NCI-H1105 (cell line): ENCODE measurements at places on chromosomes 16 and 17.

DNA sequence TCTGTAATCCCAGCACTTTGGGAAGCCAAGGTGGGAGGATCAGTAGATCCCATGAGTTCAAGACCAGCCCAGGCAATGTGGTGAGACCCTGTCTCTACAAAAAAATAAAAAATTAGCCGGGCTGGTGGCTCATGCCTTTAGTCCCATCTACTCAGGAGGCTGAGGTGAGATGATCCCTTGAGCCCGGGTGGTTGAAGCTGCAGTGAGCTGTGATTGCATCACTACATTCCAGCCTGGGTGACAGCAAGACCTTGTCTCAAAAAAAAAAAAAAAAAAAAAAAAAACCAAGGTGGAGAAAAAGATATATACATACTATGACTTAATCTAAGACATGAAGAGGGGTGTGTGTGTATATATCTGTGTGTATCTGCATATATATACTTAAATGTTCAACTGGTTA is 26.7 kb downstream of the BBS2 start:
- DNase-seq = no peak

- no peak for DNase-seq
Observed at GRCh38 chr17:56499799-56500388, 93.6 kb upstream of the NOG start.

DNA sequence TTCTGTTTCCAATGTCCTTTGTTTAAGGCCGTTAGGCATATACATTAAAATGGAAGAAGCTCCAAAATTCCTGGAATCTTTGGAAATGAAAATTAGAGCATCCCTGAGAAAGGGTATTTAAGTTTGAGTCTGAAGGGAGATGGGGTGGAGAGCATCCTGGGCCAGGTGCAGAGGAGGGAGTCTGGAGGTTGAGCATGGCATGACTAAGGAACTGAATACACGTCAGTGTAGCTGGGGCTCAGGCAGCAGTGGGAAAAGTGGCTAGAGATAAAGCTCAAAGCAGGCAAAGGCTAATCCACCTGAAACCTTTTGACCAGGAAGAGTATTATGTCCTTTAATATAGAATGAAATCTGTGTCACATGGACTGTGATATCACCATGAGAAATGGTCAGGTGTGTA is 669.0 kb upstream of the RBFOX1 start:
- DNase-seq = no peak

DNA sequence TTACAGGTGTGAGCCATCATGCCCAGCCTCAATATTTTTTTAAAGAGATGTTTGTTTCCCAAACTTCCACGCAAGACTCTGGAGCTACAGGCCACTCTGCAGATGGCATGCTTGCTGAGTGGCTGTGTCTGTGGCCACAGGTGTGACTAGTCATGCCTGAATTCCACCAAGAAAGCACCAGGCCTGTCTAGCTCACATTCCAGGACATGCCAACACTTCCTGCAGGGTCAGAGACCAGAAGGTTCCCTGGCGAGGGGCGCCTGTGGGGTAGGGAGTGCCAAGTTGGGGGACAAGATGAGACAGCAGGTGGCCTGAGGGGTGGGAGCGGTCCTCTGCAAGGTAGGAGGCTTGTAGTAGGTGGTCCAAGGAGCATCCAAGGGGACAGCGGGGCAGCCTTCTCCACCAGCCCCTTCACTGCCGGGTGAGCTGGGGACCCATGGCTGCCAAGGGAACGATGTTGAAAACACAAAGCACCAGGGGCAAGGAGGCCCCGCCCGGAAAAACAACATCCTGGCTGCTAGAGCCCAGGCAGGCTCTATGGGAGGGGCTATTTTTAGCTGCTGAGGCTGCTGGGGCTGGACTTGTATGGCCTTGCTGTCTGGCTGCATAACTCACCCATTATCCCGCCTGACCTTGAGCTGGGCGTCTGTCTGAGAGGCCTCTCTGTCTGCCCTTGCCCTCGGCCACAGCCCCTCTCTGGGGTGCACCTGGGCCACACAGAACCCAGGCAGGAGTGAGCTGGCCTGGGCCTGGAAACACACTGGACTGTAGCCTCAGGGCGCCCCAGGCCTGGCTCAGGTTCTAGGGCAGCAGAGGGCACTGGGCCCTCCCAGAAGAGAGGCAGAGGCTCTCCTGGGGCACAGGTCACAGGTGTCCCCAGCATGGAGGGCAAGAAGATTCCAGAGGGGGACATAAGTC is 5.7 kb downstream of the TRIM47 start:
- no peak for DNase-seq

DNA sequence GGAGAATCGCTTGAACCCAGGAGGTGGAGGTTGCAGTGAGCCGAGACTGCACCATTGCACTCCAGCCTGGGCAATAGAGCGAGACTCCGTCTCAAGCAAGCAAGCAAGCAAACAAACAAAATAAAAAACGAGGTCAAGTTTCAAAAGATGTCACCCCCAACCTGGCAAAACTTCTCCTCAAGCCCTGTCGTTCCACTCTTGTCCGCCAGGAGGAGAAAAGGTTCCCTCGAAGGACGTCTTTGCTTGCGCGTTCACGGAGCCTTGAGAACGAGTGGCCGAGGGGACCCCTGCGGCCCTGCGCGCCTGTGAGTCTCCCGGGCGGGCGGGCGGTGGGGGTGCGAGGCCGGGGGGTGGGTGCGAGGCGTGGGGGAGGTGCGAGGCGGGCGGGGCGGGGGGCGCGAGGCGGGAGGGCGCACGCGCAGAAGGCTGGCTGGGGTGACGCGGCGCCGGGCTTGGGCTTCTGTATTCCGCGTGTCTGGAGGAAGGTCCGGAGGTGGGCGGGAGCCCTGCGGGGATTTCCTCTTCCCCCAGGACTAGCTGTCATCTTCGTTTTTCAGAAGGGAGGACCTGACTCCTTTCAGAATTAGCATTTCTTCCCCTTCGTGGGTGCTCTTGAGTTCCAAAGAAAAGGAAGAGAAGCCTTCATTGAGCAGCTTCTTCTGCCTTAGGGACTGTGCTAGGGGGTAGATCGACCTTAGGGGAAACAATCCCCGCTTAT is 3.7 kb downstream of the SLC52A1 start:
- DNase-seq = peak; percentile 67

DNA sequence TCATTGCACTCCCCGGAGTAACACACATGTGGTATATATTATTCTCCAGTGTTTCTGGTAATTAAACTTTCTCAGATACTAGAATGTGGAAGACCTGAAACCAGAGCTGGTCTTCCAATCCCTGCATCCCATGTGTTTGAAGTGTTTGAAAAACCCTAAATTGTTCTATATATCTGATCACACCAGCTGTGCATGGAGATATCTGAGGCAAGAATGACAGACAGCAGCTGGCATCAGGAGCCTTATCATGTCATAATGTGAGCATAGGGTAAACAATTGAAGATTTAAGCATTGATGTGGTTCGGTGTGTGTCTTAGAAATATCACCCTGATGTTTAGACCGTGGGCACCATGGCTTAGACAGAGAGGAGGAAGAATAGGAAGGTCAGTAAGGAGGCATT is 251.0 kb downstream of the CDH11 start:
- no peak for DNase-seq

DNA sequence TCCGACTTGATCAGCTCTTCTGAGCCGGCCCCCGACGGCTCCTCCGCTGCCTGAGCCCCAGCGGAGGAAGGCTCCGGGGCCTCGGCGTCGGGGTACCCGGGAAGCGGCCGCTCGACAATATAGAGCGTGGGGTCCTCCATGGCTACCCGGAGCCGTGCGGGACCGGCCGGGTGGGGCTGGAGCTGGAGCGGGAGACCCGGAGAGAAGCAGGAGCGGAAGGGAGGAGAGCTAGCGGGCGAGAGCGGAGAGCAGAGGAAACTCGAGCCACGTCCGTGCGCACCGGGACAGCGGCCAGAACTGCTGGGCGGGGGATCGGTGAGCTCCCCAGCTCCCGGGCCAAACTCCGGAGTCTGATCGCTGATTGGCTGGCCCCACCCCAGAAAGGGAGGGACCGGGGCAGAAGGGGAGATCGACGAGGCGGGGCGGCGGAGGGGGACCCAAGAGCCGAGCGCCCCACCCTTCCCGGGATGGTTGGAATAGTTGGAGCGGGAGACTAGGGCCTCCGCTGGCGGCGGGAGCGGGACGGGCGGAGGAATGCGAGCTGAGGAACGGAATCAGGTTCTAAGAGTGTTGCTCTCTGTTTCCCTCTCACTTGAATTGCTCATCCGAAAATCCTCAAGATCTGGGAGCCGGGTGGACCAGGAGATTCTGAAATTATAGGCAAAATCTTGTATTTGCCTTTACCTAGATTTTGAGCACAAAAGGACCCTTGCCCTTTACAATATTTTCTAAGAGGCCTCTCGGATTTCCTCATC is at the start of gene CAVIN1:
TSS of gene CAVIN1 (minus strand) at position 299 of the 755 bp plus-strand sequence. CDS start at position 140, 159 bp downstream.
- DNase-seq = peak; percentile 41

- DNase-seq = peak; percentile 33
Observed at GRCh38 chr16:73878611-73879010, 418.0 kb upstream of the PSMD7 start.

DNA sequence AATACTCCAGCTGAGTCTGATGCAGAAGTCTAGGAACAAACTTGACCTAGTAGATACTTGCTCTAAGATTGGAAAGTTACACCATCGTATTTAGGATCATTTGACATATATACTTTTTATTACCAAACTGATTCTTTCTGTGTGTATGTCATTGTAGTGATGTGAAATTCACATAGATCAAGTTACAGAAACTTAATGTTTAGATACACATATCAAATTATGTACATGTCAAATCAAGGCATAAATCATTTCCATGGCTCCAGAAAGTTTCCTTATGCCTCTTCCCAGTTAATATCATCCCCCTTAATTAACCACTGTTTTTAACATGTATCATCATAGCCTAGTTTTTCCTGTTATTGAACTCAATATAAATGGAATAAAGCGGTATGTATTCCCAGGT is 292.0 kb upstream of the CDH11 start:
- no peak for DNase-seq

GRCh38 chr17:7688808-7689316 is 585 bp downstream of the WRAP53 start:
- DNase-seq = no peak

GRCh38 chr17:62755141-62755851 is 52.8 kb downstream of the MARCHF10 start:
- no peak for DNase-seq

DNA sequence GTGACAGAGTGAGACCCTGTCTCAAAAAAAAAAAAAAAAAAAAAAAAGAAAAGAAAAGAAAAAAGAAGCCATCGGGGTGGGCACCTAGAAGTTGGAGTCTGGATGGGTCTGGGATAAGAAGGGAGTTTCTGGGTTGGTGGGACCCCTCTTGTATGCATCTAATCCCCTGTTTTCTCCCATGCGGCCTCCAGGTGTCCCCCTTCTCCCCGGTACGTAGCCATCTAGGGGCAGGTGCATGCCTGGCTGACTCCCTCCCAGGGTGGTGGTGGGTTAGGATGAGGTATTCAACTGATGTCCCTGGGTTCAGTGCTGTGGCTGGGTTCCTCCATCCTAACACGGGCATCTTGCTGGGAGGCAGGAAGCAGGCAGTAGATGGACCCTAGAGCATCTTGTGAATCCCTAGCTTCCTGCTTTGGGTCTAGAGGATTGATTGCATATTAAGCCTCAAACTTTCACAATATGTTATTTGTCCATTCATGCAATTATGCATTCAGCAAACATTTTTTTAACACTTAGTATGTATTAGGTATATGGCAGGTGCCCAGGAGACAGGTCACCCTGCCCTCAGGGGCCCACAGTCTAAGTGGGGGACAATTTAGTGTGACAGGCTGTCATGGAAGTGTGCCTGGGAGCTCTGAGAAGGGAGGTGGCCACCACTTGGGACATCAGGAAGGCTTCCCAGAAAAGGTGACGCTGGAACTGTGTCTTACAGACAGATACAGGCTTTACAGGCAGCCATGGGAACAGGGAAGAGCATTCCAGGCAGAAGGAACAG is 13.1 kb downstream of the FMNL1 start:
- peak; percentile 12 for DNase-seq

- DNase-seq = no peak
Observed at GRCh38 chr17:42284566-42284965, 3.7 kb upstream of the STAT5A start.

DNA sequence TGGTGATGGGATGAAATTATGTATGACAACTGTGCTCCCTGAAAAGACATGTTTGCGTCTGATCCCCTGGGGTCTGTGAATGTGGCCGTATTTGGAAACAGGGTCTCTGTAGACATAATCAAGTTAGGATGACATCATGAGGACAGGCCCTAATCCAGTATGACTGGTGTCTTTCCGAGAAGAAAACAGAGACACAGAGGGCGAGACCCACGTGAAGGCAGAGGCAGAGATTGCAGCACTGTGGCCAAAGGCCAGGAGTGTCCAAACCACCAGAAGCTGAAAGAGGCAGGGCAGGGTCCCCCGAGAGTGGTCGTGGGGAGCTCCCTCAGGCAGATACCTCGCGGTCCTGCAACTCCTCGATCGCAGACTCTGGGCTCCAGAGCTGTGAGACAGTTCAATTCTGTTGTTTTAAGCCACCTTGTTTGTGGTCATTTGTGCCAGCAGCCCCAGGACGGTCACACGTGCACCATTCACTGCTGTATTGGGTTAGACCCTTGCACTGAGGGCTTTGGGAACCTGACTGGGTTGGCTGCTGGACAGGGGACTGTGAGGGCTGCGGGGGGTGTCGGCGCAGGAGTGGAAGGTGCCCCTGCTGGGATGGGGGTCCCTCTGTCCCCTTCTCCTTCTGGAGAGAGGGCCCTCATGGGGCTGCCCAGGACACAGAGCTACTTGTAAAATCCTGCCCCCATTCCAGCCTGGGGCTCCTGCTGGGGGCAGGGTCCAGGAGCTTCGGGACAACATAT is 27.7 kb downstream of the METRNL start:
- DNase-seq = no peak

DNA sequence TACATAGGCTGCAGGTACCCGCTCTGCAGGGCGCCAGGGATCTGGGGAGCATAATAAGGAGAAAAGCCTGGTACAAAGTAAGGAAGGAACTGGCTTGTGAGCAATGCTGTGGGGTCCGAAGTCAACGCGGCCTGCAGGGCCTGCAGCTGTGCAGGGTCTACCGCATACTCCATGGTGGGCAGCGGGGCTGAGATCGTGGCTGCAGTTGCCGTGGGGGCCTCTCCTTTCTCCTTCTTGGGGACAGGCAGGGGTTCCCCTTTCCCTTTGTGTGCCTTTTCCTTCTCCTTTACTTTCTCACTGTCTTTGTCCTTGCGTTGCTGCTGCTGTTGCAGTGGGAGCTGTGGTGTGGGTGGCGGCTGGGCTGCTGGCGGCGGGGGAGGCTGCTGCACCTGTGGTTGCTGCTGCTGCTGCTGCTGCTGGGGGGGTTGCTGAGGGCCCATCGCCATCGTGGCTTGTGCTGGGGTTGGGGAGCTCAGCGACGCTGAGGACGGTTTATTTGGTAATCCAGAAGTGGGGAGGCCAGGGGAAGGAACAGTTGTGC is 259.6 kb downstream of the ZFHX3 start:
- no peak for DNase-seq
